ENCODE measurements at places on chromosomes 3 and 15.

DNA sequence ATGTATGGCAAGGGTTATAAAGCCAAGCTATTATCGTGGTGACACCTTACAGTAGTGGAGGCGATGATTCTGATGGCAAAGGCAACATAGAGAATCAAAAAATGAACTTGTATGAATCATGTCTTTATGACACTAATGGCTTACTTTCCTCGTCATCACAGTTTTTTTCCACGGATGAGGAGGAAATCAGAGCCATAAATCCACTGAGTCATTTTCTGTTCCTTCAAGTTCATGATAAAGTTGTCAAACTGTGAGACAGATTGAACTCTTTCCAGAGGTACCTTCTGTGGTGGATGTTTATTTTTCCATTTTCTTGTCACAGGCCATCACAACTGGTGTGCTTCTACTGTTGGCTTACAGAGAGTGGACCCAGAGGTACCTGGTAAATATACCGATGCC, 8.5 kb downstream of the TMEM212 start:
- no peak for DNase-seq

- no peak for DNase-seq
These were observed 319.2 kb downstream of the ZNF621 start for GRCh38 chr3:40843851-40844548.

DNA sequence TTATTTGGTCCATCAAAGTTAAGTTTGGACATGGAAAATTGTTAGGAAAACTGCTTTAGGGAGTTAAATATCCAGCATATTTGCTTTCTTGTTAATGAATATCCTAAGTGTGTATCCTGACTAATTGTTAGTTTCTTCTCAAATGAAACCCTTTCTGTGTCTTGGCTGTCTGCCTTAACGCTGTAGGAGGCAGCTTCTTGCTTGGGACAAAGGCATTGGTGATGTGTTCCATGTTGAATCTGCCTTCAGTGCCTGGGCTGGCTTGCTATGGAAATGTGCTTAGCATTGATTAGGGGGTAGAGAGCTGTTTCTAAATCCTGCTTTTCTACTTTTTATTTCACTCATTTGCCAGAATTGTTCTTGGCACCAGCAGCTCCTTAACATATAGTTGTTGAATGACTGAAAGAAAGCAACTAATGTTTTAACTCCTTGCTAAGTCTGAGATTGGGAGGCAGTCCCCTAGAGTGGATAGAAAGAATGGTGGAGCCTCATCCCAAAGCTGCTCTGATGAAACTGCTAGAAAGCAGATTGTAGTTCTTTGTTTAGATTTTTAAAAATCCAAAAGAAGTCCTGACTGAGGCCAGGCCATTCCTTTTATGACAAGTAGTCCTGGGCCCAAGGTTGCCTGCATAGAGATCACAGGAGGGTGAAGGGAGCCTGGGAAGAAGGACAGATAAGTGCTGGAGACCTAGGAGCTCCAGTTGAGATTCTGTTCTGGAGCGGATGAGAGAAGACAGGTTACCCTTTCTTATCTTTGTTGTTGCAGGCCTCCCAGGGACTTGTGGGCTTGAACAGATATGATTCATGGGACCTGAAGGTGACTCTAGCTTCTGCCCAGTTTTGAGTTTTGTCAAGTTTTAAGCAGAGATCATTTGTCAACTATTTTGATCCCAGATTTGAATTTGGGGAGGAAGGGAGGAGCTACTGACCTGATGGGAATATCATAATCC, 39.3 kb downstream of the OXNAD1 start:
- DNase-seq = no peak

- DNase-seq = no peak
These were observed 993 bp upstream of the SIAH2 start for GRCh38 chr3:150763841-150764483.

- no peak for DNase-seq
These were observed 11.7 kb downstream of the RASGRF1 start for GRCh38 chr15:79078763-79079410.

DNA sequence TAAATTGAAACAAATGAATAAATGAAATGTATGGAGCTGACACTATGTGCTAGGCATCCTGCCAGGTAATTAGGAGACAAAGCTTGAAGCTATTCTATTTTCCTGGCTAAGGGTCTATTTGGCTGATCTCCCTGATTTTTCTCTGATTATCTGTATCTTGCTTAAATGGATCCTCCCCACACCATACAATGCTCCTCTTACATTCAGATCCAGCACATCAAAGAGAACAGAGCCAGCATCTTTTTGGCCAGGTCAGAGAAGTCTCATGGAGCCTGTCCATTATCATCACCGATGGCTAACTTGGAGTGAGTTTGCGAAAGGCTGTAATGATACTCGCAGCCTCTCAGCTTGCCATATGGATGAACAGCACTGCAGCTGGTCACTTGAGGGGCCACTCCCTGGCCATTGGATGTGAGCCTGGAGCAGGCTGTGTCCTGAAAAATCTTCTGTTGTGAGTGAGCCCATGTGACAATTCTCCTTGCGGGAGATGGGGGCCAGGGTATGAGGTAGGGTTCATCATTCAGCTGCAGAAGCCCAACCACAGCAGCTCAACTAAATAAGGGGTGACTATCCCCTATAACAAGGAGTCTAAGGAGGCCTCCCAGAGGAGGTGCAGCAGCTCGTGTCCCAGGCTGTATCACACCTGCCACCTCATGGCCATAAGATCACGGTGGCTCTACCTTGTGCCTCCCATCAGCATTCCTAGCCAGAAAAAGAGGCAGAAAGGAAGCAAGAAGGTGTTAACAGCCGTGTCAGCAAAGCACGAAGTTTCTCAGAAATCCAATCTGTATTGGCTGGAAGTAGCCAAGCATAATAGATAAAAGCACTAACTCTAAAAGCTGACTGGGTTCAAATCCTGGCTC, 69.3 kb upstream of the ST8SIA2 start:
- no peak for DNase-seq

- DNase-seq = no peak
These were observed 156.9 kb upstream of the PRICKLE2 start for GRCh38 chr3:64382153-64382552.

DNA sequence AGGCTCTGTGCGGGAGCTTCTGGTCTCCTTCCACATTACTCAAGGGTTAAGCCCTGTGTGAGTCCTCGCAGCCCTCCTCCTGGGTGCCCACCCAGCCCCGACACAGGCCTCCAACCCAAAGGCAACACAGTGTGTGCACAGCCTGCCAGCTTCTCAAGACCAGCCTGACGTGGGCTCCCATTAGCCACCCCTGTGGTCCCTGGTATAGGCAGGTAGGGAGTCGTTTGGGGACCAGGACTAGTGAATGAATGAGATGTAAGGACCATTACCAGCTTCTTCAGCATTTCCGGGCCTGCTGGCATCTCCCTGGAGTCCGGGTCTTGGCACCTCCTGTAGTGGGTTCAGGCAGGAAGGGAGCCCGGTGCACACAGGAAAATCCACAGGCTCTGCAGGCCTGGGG, 20.2 kb upstream of the PLXNA1 start:
- no peak for DNase-seq

DNA sequence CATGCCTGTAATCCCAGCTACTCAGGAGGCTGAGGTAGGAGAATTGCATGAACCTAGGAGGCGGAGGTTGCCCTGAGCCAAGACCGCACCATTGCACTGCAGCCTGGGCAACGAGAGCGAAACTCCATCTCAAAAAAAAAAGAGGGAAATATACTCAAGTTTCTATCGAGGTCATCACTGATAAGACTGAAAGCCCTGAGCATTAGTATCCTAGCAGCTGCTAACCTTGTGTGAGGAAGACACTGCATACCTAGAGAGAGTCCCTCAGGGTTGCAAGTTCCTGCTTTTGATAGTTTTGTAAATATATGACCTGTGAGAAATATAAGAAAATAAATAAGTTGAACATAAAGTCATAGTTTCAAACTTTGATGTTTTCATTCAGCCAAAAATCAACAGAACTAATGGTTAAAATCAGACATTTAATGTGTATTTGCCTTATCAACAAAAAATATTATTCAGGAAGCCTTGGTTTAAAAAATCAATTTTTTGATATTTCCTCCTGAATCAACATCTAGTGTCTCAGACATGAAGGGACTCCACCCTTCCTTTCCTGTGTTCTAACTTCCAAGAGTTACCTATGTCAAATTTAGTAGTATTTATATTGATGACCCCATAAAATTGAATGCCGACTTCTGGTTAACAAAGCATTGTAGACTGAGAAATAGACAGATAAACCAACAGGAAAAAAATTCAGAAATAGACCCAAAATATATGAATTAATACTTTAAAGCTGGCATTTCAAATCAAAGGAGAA, 19.8 kb upstream of the USP3 start:
- no peak for DNase-seq

GRCh38 chr15:79529157-79529785, 97.1 kb downstream of the MINAR1 start:
- DNase-seq = no peak

- no peak for DNase-seq
These were observed 4.2 kb downstream of the CCDC71 start for GRCh38 chr3:49161808-49162530.

DNA sequence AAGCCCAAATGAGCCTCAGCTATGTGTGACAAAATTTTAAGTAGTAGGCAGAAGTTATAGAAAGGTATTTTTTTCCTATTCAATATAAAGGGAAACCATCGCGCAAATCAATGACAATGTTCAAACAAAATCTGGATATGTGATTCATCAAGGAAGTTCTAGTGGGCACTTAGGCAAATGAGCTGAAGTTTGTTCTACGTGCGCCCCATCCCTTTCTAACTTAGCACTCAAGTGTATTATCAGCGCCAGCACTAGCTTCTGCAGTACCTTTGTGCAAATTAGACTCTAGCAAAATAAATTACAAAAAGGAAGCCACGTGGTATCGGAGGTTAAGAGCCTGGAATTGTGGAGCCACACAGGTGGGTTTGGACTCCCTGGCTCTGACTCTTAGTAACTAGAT, 91.1 kb downstream of the TBL1XR1 start:
- no peak for DNase-seq

GRCh38 chr3:30986551-30986950, 92.1 kb upstream of the GADL1 start:
- DNase-seq = no peak

- no peak for DNase-seq
These were observed 1312.2 kb downstream of the SI start for GRCh38 chr3:163766112-163766511.

GRCh38 chr3:192514081-192514753, 213.1 kb downstream of the FGF12 start:
- DNase-seq = no peak

DNA sequence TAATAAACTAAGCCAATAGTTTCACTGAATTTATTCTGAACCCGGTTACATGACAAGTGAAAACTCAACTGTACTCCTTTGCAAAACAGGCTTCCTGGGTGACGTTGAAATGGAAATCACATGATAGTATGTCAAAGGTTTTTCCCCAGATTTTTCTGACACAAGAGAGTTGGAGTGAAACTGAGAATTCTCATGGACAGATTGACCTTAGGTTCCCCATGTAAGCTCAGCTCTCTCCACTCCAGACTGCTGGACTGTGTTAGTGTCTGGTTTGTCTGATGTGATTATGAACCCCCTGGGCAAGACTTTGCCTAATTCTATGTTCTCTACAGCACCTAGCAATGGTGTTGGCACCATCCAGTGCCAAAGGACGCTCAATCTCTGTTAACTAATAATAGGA, 219.7 kb upstream of the COL8A1 start:
- no peak for DNase-seq

- peak; percentile 14 for DNase-seq
These were observed at the start of gene PLCH1 for GRCh38 chr3:155744626-155745324. PLCH1 (minus strand) TSS chr3:155745071; CDS start chr3:155704224, 40,847 bp downstream.

GRCh38 chr3:66121318-66121717, 82.6 kb upstream of the MAGI1 start:
- no peak for DNase-seq

DNA sequence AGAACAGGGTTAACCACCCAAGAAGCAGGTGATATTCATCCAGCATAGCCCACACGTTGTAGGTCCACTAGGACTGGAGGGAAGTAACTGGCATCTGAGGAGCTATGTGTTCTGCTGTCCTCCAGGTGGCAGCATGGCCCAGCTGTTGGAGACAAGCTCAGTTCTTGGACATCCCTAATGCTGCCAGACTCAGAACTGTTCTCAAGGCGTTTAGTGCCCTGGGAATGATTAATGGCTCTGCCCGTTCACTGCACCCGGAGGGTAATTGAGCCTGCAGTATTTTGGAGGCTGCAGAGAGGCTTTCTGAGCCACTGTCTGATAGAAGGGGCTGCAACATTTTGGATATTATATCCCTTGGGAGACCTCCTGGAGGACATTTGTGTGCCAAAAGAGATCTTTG, 521.3 kb upstream of the SEMA6D start:
- DNase-seq = no peak

GRCh38 chr3:64815789-64816188, 128.0 kb upstream of the ADAMTS9 start:
- DNase-seq = no peak

DNA sequence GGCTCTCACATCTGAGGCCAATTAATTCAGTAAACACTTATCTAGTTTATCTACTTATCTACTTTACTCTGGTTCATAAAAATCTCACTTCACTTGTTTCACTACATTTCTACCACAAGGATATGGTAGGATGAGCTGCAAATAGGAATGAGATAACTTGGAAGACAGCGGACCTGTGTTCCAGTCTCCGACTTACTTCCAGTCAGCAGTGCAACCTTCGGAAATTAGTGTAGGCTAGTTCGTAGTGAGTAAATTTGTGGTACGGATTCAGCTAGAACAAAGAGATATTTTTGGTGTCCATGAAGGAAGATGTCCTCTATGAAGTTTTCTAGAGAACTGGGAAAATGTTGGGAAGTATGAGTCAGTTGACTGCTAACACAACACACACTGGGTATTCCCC, 66.3 kb downstream of the TPRG1 start:
- no peak for DNase-seq

DNA sequence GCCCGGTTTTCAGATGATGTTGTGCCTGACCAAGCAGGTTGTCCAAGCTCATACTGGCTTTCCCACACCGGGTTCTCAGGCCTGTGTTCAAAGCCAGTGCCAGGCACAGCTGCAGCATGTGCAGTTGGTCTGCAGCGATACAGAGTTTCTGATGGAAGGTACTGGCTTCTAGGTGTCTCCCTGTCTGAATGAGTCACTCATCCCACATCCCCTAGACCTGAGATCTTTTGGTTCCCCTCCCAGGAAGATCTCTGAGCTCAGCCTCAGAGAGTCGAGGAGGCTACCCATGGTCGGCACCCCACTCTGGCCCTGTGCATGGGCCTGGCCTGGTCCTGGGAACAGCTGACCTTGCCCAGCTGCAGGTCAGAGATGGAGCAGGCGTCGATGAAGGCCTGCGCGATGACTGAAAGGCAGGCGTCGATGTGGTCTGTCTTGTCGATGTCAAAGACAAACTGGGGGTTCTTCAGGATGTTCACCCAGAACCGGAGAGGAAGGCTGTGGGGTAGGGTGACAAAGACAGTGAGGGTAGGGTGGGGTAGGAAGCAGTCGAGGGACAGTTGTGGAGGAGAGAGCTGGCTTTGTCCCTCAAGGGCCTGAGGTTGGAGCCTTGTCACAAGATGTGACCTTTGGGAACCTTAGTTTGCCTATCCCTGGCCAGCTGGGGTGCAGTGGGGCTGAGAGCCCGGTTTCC, 15.3 kb downstream of the H1-8 start:
- DNase-seq = no peak

DNA sequence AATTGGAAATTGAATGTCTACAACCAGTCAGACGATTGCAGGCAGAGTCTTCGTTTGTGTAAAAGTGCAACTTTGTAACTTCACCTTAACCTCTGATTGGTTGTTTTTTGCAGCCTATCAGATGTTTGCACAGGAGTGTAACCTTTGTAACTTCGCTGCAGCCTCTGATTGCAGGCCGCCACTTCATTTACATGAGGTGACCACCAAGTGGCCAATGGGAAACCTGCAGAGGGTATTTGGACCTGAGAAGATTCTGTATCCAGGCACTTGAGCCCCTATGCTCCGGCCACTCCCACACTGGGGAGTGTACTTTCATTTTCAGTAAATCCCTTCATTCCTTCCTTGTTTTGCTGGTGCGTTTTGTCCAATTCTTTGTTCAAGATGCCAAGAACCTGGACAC, 68.1 kb upstream of the PFN2 start:
- no peak for DNase-seq
